ENCODE measurements at places on chromosomes 16 and 17. TPM values are rescaled to one million over a fixed set of nuclear protein-coding genes. Genes with fewer than 3 reads are reported as not detected.

- no peak for DNase-seq
Measured at GRCh38 chr17:77025781-77026180, 115.0 kb upstream of the SEC14L1 start.

- DNase-seq = no peak
Measured at GRCh38 chr17:66304304-66305174, 2.1 kb downstream of the PRKCA start.

DNA sequence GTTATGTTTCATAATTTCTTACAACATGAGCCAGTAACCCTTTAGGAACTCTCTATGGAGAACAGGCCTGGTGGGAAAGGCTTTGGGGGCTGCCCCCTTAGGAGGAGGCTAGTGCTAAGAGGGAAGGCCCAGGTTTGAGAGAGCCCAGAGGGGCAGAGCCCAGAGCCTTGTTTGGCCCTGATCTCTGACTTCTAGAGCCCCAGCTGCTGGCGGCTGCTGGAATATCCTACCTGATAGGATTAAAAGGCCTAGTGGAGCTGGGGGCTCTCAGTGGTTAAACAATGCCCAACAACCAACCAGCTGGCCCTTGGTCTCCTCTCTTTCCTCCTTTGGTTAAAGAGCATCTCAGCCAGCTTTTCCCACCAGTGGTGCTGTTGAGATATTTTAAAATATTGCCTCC is 54.1 kb downstream of the IGF2BP1 start:
- no peak for DNase-seq

DNA sequence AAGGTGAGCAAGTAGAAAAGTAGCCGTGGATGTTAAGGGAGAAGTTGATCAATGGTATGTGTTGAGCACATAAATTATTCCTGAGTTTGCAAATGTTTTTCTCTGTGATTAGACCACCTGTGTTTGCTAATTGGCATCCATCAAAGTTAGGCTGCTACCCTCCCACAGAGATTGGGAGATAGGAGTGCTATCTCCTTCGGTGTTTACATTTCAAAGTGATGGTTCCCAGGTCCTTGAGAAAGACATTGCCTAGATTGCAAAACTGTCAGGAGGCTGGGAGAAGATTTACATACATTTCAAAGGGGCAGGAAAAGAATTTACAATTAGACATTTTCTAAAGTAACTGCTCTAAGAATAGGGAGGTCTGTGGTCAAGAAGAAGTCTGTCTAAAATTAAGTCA is 54.3 kb upstream of the CNTNAP4 start:
- no peak for DNase-seq

EVPLL gene
- not detected for polyA plus RNA-seq

ZNF423 gene
- polyA plus RNA-seq = 11.3 TPM

Data from hepatocyte (in vitro differentiated cells).